ENCODE measurements at places on chromosomes 3 and 15.

- DNase-seq: no peak
These were observed 11.8 kb upstream of the FBXO22 start for GRCh38 chr15:75891895-75892294.

GRCh38 chr3:184337399-184337714, at the start of gene FAM131A:
TSS of gene FAM131A (plus strand) at chr3:184337600. CDS start at chr3:184337631, 31 bp downstream.
- no peak for DNase-seq

GRCh38 chr15:68151277-68151676, 53.9 kb downstream of the CALML4 start:
- no peak for DNase-seq

DNA sequence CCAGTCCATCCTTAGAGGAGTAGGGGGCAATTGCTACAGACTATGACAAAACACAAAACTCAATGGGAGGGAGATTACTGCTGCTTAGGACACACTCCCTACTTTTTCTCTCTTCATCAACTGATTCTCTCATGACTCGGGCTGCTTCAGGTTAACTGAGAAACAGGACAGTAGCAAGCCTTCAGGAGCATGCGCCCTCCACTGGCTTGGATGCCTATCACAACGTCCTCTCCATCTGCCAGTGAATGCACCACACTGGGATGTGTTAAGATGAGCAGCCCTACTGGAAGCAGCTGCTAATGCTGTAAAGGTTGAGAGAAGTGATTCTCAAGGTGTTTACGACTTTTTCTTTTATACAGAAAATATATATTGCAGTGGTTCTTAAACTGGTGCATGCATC, 542.3 kb downstream of the EDEM1 start:
- no peak for DNase-seq

- no peak for DNase-seq
These were observed 699 bp upstream of the SHOX2 start for GRCh38 chr3:158106766-158107471.

GRCh38 chr3:112539825-112540650, 21.7 kb downstream of the ATG3 start:
- DNase-seq: no peak

- DNase-seq: no peak
These were observed 72.1 kb downstream of the ANO10 start for GRCh38 chr3:43549626-43550290.

- peak; percentile 39 for DNase-seq
These were observed 86.3 kb downstream of the FAM81A start for GRCh38 chr15:59524331-59524731.

DNA sequence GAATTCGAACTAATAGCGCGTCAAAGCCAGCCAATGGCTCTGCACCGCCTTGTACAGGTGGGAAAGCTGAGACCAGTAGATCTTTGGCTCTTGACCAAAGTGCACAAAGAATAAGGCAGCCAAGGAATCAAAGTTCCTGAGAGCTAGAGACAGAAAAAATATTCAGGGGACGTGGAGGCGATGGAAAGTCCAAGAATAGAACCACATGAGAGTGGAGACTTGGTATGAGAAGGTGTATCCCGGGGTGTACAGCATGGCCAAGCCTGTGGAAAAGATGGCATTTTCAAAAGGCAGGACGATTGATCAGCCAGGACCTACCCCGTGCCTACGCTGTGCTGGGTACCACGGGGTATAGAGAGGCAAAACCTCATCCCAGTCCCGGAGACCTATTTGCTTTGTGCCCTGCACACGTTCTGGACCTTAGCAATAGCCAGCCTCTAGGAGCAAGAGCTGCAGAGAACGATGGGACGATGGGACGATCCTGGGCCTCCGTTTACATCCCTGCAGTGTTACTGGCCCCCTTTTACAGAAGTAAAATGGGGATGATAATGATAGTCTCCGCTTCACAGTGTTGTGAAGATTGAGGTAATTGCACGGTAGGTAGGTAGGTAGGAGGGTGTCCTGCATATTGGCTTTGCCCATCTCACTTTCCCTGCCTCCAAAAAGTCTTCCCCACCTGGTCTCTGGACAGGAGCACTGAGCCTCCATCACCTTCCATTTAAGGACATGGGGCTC, 583 bp upstream of the RBSN start:
- DNase-seq: no peak

DNA sequence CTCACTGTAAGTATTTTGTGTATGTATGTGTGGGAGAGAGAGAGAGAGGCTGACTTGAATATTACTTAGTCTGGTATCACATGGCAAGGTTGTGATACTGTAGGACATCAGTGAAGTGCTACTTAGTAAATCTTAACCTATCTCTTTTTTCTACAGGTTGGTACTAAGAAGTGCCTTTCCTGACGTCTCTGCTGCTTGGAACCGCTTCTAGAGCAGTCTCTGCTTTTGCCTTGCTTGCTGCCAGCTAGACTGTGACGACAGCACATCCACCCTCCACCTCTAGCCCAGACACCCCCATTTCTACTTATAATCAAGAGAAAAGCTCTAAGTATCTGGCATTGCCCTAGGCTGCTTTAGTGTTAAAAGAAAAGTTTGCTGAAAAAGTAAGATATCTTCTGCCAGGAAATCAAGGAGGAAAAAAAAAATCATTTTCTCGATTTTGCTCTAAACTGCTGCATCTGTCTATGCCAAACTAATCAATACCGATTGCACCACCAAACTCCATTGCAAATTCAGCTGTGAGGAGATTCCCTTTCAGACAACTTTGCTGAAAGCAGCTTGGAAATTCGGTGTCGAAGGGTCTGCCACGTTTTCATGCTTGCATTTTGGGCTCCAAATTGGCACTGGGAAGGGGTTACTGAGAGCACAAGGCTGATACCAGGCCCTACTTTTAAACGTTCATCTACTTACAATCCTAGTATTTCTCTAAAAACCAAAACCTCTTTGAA, 30.7 kb downstream of the MBNL1 start:
- DNase-seq: no peak

DNA sequence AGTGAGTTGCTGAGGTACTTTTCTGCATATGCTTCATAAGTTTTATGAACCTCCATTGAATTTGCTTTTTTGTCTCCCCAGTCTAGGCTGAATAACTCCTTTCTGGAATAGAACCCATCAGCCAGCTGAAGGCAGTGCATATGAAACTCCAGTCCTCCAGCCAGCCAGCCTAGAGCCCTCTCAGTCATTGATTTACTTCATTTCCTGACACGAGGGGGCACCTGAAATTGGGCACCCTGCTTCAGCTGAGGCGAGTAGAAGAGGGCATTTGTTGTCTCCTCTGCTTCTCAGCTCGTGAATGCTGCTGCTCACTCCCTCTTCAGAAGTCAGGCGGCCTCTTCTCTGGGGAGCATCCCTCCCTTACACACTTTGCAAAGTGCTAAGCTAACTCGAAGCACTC, 32.5 kb downstream of the CHST2 start:
- DNase-seq: no peak

DNA sequence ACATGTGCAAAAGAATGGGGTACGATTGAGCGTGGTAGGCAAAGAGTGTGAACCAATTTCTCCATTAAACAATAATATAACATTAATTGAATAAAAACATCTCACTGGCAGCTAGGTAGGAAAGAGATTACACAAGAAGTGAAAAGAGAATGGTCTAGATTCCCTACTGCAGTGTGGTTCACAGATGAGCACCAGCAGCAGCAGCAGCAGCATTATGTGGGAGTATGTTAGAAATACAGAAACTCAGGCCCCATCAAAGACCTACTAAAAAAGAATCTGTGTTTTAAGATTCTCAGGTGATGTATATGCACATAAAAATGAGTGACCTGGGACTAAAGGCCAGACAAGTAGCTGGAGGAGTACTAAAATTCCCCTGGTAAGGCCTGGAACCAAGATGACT, 118.2 kb downstream of the ADAM10 start:
- no peak for DNase-seq

DNA sequence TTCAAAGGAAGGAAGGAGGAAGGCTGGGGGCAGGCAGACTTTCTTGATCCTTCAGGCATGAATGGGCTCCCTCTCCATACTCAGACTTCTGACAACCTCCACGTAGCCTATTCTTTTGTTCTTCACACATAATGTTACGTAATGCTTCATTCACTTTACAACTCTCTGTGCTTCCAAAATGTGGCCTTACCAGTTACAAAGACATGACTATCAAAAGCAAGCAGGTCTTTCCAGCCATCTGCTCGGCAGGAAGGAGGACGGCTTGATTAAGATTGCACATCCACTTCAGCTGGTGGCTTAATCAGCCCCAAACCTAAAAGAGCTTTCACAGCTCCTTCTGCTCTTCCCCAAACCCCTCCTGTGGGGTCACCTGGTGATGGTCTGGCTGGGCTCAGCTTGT, 263.2 kb downstream of the XXYLT1 start:
- no peak for DNase-seq

GRCh38 chr3:105348307-105348706, 18.4 kb upstream of the ALCAM start:
- no peak for DNase-seq

- DNase-seq: no peak
These were observed 99.9 kb downstream of the ADAMTS17 start for GRCh38 chr15:100241572-100242482.

DNA sequence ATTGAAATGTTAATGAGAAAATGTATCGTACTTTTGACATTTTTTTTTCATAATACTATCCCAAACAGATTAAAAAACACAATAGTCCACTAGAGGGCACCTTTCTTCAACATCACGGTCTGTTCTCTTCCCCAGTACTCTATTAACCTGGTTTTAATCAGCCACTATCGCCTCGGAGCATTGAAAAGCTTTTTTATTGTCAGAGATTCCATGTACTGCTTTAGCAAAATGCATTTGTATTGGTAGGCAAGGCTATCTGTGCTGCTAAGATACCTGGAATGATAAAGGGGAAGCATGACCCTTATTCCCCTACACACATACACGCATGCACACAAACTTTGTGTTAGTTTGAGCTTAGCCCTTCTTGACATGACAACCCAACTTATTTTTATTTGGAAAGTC, 160.1 kb upstream of the IL12A start:
- no peak for DNase-seq

GRCh38 chr3:78398401-78398800, 1358.5 kb downstream of the ROBO2 start:
- no peak for DNase-seq

DNA sequence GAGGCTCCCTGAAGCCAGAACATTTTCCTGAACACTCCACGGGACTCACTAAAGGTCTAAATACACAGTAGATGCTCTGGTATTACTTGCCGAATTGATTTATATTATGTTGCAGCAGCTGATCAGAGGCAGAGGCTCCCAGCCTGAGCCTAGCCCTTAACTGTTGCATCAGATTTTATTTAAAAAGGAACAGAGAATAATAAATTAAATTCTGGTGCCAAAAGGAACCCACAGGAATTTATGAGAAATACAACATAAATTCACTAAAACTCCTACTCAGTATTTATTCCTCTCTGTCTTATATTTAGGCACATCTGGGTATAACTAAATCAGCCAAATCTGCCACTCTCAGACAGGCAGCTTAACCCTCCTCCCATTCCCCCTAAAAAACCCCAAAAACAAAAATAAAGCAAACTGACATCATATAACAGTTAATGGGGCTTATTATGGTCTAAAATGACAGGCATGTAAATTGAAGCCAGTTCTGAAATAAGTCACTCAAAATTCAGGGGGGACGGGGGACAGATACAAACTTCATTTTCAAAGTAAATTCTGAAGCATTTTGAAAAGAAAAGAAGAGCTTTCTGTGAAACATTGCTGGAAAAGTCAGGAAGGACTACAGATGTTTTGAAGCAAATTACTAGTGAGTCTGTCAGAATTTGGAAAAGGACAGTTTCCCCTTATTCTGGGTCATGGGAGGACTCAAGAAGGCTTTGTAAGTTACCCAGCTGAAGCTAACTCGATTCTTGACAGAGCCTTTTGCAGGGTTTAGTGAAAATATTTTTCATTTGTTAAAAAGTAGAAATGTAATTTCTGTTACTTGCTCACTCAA, 53.8 kb upstream of the CORO2B start:
- no peak for DNase-seq

GRCh38 chr15:95449230-95449628, 881.3 kb upstream of the NR2F2 start:
- no peak for DNase-seq

Measured in ureter (tissue), 1 donor.